ENCODE measurements at places on chromosomes 16 and 17. TPM values are rescaled to one million over a fixed set of nuclear protein-coding genes. Genes with fewer than 3 reads are reported as not detected.

DNA sequence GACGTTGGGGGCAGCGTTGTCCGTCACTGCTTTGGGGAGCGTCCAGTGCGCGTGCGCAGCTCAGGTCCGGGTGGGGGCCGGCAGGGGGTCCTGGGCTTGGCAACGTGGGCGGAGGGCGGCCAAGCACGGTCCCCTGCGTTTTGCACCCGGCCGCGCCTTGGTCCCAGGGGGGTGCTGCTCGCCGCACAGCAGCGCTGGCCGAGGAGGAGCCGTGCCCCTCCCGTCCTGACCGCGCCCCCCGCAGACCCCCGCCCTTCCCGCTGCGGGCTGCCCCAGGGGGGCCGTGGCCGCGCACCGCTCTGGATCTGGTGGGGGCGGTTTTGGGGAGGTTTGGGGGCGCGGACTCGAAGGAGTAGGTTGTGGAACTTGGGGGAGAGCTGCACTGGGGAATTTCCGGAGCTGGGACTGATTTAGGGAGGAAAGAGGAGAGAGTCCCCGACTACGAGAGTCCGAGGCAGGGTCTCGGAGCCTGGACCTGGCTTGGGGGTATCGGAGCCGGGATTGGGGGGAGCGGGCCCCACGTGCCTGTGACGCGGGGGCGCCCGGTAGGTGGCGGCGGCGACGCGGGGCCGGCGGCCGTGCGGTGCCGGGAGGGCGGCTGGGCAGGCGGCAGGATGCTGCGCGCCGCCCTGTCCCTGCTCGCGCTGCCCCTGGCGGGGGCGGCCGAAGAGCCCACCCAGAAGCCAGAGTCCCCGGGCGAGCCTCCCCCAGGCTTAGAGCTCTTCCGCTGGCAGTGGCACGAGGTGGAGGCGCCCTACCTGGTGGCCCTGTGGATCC is at the start of gene SLC9A5:
Gene SLC9A5, plus strand, starts transcription at position 579 of the 777 bp plus-strand sequence. Its CDS starts 36 bp downstream, at position 615.
- peak; percentile 39 for DNase-seq

DNA sequence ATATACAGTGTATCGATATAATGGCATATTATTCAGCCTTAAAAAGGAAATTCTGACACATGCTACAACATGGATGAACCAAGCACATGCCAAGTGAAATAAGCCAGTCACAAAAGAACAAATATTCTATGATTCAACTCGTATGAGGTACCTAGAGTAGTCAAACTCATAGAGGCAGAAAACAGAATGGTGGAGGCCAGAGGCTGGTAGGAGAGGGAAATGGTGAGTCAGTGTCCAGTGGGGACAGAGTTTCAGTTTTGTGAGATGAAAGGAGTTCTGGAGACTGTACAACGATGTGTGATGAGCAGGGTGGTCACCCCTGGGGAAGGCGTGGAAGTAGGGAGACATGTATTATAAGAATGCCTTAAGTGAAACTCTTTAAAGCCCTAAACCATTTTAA is 39.9 kb downstream of the RNF157 start:
- DNase-seq, result peak; percentile 54

- DNase-seq, result no peak
Measured at GRCh38 chr17:33595828-33596227, 302.7 kb upstream of the ASIC2 start.

The CHST4 gene
- total RNA-seq, result not detected

All from activated CD8-positive, alpha-beta T cell treated with anti-CD3 and anti-CD28 coated beads for 36 hours (primary cell).